Pulmonary artery endothelial cell (primary cell): ENCODE measurements at places on chromosomes 3 and 15.

GRCh38 chr3:170226426-170226960 lies 4.3 kb downstream of the PRKCI start:
- no peak for DNase-seq

DNA sequence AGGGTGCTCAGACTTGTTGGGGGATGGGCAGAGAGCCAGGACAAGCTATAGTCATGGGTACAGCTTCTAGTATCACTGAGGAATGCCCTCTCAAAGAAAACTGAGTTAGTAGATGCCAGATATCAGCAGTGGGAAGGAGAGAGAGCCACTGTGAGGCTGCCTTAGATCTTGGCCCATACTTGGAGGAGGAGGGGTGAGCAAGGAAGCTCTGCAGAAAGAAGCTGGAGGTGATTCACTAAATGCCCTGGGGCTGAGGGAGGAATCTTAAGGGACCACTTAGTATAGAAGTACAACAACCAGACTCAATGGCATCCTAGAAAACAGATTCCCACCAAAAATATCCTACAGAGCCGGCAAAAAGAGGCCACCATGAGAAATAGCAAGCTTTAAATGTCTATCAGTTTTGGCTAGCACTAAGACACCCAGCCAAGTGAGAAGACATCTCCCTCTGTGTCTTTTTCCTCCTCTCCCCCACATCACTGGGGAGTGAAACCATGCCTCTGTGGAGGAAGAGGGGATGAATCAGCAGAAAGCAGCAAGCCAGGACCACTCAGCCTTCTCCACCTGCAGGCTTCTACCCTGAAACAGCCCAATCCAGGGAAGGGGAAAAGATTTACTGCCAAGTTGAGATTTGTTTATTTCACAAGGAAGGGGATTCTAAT lies 282.5 kb upstream of the STT3B start:
- no peak for DNase-seq

- DNase-seq = no peak
Observed at GRCh38 chr15:96764946-96765345, 434.4 kb downstream of the NR2F2 start.

GRCh38 chr3:161925749-161926360 lies 429.2 kb downstream of the OTOL1 start:
- no peak for DNase-seq

GRCh38 chr3:54515441-54516213 lies 393.3 kb downstream of the CACNA2D3 start:
- DNase-seq = no peak

- peak; percentile 56 for DNase-seq
Observed at GRCh38 chr15:65881766-65882434, 12.6 kb downstream of the RAB11A start.
